A549 (cell line): ENCODE measurements at places on chromosomes 11 and 22. TPM values are rescaled to one million over a fixed set of nuclear protein-coding genes. Genes with fewer than 3 reads are reported as not detected.

The ACTN3 gene
- not detected in 3 replicates for polyA plus RNA-seq

The OR2D2 gene
- not detected in 3 replicates for polyA plus RNA-seq

The CD248 gene
- polyA plus RNA-seq: not detected in 3 replicates

The OR51B2 gene
- polyA plus RNA-seq: not detected in 3 replicates

The TRIM49D2 gene
- not detected in 3 replicates for polyA plus RNA-seq

The PDGFD gene
- polyA plus RNA-seq: 10.6 to 12.9 TPM (median 11.1 TPM) in 3 replicates

The FDXACB1 gene
- polyA plus RNA-seq: 1.9 to 2.1 TPM (median 2.1 TPM) in 3 replicates

The OR51I1 gene
- not detected in 3 replicates for polyA plus RNA-seq

The LMO2 gene
- 0.15 to 0.21 TPM (median 0.16 TPM) in 3 replicates for polyA plus RNA-seq

The OR4D5 gene
- not detected in 3 replicates for polyA plus RNA-seq

The B3GAT1 gene
- 0.03 TPM in 1 of 3 replicates, not detected in the others for polyA plus RNA-seq

The HTATIP2 gene
- polyA plus RNA-seq: 220 to 252 TPM (median 234 TPM) in 3 replicates

The OVOL1 gene
- not detected in 3 replicates for polyA plus RNA-seq

The CABP7 gene
- 0.13 to 0.17 TPM (median 0.15 TPM) in 3 replicates for polyA plus RNA-seq

The SYNGR1 gene
- polyA plus RNA-seq: 10.9 to 14.5 TPM (median 11.7 TPM) in 3 replicates

The MRGPRF gene
- polyA plus RNA-seq: 0.04 to 0.08 TPM in 2 of 3 replicates, not detected in the other

The PIWIL4 gene
- 0.18 to 0.29 TPM (median 0.28 TPM) in 3 replicates for polyA plus RNA-seq

The ZNF143 gene
- 14.4 to 17.7 TPM (median 14.9 TPM) in 3 replicates for polyA plus RNA-seq

The BDNF gene
- 15.6 to 18.8 TPM (median 16.4 TPM) in 3 replicates for polyA plus RNA-seq

The CSNK2A3 gene
- 3.9 to 5.1 TPM (median 4.4 TPM) in 3 replicates for polyA plus RNA-seq

The HYOU1 gene
- 38.0 to 44.8 TPM (median 42.1 TPM) in 3 replicates for polyA plus RNA-seq

The THRSP gene
- not detected in 3 replicates for polyA plus RNA-seq

The CALCA gene
- polyA plus RNA-seq: not detected in 3 replicates

The CCDC179 gene
- polyA plus RNA-seq: not detected in 3 replicates

The BTBD18 gene
- polyA plus RNA-seq: not detected in 3 replicates

The CRYBA4 gene
- polyA plus RNA-seq: not detected in 3 replicates

The SDF2L1 gene
- polyA plus RNA-seq: 38.8 to 41.9 TPM (median 41.0 TPM) in 3 replicates

The IGF2 gene
- polyA plus RNA-seq: 1.1 to 4.2 TPM (median 2.9 TPM) in 3 replicates

The SLC22A9 gene
- polyA plus RNA-seq: not detected in 3 replicates

The MAJIN gene
- not detected in 3 replicates for polyA plus RNA-seq

The APOA5 gene
- not detected in 3 replicates for polyA plus RNA-seq

The KCNQ1 gene
- 0.12 to 0.14 TPM (median 0.13 TPM) in 3 replicates for polyA plus RNA-seq

The TSGA10IP gene
- not detected in 3 replicates for polyA plus RNA-seq

The OR8D1 gene
- not detected in 3 replicates for polyA plus RNA-seq

The MPPED2 gene
- polyA plus RNA-seq: not detected in 3 replicates

The KRTAP5-8 gene
- polyA plus RNA-seq: not detected in 3 replicates

The TRIM48 gene
- not detected in 3 replicates for polyA plus RNA-seq

The ELFN2 gene
- 7.5 to 9.6 TPM (median 8.1 TPM) in 3 replicates for polyA plus RNA-seq

The DRICH1 gene
- 0.26 to 0.58 TPM (median 0.28 TPM) in 3 replicates for polyA plus RNA-seq

The RASSF10 gene
- 9.7 to 12.5 TPM (median 10.3 TPM) in 3 replicates for polyA plus RNA-seq

The P2RX3 gene
- polyA plus RNA-seq: 0.05 to 0.17 TPM in 2 of 3 replicates, not detected in the other

The FBLN1 gene
- 31.0 to 34.4 TPM (median 32.7 TPM) in 3 replicates for polyA plus RNA-seq

The KRTAP5-11 gene
- not detected in 3 replicates for polyA plus RNA-seq

The CDKN1C gene
- polyA plus RNA-seq: 0.16 to 0.36 TPM (median 0.30 TPM) in 3 replicates

The MCM5 gene
- 94.4 to 99.1 TPM (median 98.1 TPM) in 3 replicates for polyA plus RNA-seq

The MLC1 gene
- not detected in 3 replicates for polyA plus RNA-seq

The P4HA3 gene
- 32.3 to 53.1 TPM (median 48.1 TPM) in 3 replicates for polyA plus RNA-seq

The SERPINH1 gene
- polyA plus RNA-seq: 151 to 162 TPM (median 151 TPM) in 3 replicates

The NUDT22 gene
- 25.7 to 33.2 TPM (median 33.1 TPM) in 3 replicates for polyA plus RNA-seq

The VWA5A gene
- polyA plus RNA-seq: 0.12 to 0.24 TPM (median 0.18 TPM) in 3 replicates

The IGLL1 gene
- not detected in 3 replicates for polyA plus RNA-seq

The MMP27 gene
- polyA plus RNA-seq: not detected in 3 replicates

The SMIM35 gene
- polyA plus RNA-seq: not detected in 3 replicates

The RIC3 gene
- 1.7 to 3.3 TPM (median 2.3 TPM) in 3 replicates for polyA plus RNA-seq

The LINC01488 gene
- polyA plus RNA-seq: 0.05 to 0.11 TPM (median 0.09 TPM) in 3 replicates
